ENCODE measurements at places on chromosomes 5 and 9. TPM values are rescaled to one million over a fixed set of nuclear protein-coding genes. Genes with fewer than 3 reads are reported as not detected.

- H3K4me1 ChIP-seq: no peaks in the 10 kb centered on the region
- H3K36me3 ChIP-seq: no peaks in the 10 kb centered on the region
- H3K4me3 ChIP-seq: no peak overlapping the region
Observed at GRCh38 chr5:152056931-152057330, 132.3 kb upstream of the GLRA1 start.

GRCh38 chr9:110820381-110820780, 151.8 kb downstream of the MUSK start:
- no peaks in the 10 kb centered on the region for H3K36me3 ChIP-seq
- H3K4me3 ChIP-seq: no peak overlapping the region
- H3K4me1 ChIP-seq: no peaks in the 10 kb centered on the region
- no peak for DNase-seq
- H3K27me3 ChIP-seq: no peaks in the 10 kb centered on the region
- H3K27ac ChIP-seq: no peak overlapping the region

DNA sequence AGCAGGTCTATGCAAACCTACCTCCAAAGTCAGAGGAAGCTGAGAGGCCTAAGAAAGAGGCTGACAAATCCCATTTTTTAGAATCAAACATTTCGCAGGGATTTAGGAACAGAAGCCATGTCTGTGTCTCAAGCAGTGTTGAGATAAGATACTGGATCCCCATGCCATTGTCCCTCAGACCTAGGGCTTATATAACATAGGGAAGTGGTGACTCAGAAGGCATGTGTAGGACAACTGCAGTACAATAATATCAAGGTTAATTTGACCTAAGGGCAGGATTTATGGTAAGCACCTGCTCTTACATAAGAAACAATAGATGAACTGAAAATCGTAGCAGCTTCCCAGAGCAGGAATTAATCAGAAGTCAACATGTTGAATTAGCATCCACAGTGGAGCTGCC, 459.4 kb downstream of the ANXA1 start:
- H3K27me3 ChIP-seq: no peaks in the 10 kb centered on the region
- no peak overlapping the region for H3K27ac ChIP-seq
- H3K36me3 ChIP-seq: no peaks in the 10 kb centered on the region
- H3K4me3 ChIP-seq: no peak overlapping the region
- no peak for DNase-seq

DNA sequence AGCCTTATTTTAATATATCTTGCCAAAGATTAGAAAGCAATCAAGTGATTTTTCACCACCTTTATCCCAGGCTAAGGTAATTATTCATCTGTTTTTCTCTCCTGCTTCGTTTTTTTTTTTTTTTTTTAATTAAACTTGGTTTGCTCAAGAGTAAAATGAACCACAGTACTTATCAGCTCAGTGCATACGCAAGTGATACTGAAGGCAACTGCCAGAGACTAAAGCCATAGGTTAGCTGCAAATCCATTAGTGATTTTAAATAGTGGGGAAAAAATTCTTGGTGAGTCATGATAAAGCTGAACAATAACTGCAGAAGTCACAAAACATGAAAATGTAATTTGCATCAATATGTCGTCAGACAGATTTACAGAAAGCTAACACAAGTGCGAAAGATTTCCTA, 829.1 kb downstream of the PTPRD start:
- H3K4me1 ChIP-seq: no peaks in the 10 kb centered on the region
- H3K27ac ChIP-seq: no peak overlapping the region
- no peak for DNase-seq
- no peaks in the 10 kb centered on the region for H3K27me3 ChIP-seq
- H3K36me3 ChIP-seq: no peaks in the 10 kb centered on the region
- H3K4me3 ChIP-seq: no peak overlapping the region

- H3K27ac ChIP-seq: no peak overlapping the region
- H3K36me3 ChIP-seq: no peaks in the 10 kb centered on the region
- no peak for DNase-seq
- no peaks in the 10 kb centered on the region for H3K27me3 ChIP-seq
- no peak overlapping the region for H3K4me3 ChIP-seq
Observed at GRCh38 chr5:68167195-68167651, 48.3 kb upstream of the PIK3R1 start.

DNA sequence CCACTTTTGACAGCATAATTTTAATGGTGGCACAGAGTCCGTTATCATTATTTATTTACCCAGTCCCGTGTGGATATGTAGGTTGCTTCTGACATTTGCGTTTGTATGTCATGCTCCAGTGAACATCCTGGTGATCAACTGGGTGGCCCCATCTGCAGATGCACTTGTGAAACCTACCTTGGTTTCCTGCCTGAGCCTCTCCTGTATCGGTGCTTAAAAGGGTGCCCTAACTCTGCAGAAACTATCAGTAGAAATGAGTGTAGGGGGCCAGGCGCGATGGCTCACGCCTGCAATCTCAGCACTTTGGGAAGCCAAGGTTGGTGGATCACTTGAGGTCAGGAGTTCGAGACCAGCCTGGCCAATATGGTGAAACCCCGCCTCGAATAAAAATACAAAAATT, 92.1 kb upstream of the IER5L start:
- no peak overlapping the region for H3K27ac ChIP-seq
- no peaks in the 10 kb centered on the region for H3K27me3 ChIP-seq
- no peaks in the 10 kb centered on the region for H3K36me3 ChIP-seq
- no peaks in the 10 kb centered on the region for H3K4me1 ChIP-seq
- no peak overlapping the region for H3K4me3 ChIP-seq
- no peak for DNase-seq

- no peaks in the 10 kb centered on the region for H3K27me3 ChIP-seq
- no peaks in the 10 kb centered on the region for H3K4me1 ChIP-seq
- DNase-seq: no peak
- no peaks in the 10 kb centered on the region for H3K36me3 ChIP-seq
Observed at GRCh38 chr9:125343518-125344275, 82.1 kb downstream of the GAPVD1 start.

GRCh38 chr9:32234451-32234850, 150.0 kb upstream of the ACO1 start:
- no peak overlapping the region for H3K27ac ChIP-seq
- DNase-seq: no peak
- no peaks in the 10 kb centered on the region for H3K36me3 ChIP-seq
- no peak overlapping the region for H3K4me3 ChIP-seq

GRCh38 chr9:82968816-82969215, 94.1 kb downstream of the RASEF start:
- H3K27ac ChIP-seq: no peak overlapping the region
- no peaks in the 10 kb centered on the region for H3K36me3 ChIP-seq
- no peak for DNase-seq

- H3K4me1 ChIP-seq: no peaks in the 10 kb centered on the region
- H3K27me3 ChIP-seq: no peaks in the 10 kb centered on the region
- no peak for DNase-seq
- H3K4me3 ChIP-seq: no peak overlapping the region
Observed at GRCh38 chr5:101112645-101113044, 209.6 kb upstream of the ST8SIA4 start.

- no peak overlapping the region for H3K27ac ChIP-seq
- no peaks in the 10 kb centered on the region for H3K27me3 ChIP-seq
- H3K4me3 ChIP-seq: no peak overlapping the region
- H3K4me1 ChIP-seq: no peaks in the 10 kb centered on the region
- DNase-seq: no peak
- no peaks in the 10 kb centered on the region for H3K36me3 ChIP-seq
Observed at GRCh38 chr5:27381686-27382085, 343.3 kb upstream of the CDH9 start.

Gene ANKRD55
- total RNA-seq: 0.11 TPM

Gene CDH6
- total RNA-seq: 5.4 TPM

Gene ABLIM3
- total RNA-seq: 97.8 TPM

Gene GGTA1
- 13.7 TPM for total RNA-seq

Gene SPOCK1
- 22.1 TPM for total RNA-seq

Gene CLIC3
- 16.7 TPM for total RNA-seq

Gene INSL6
- not detected for total RNA-seq
